Stimulated activated CD8-positive, alpha-beta memory T cell treated with anti-CD3 and anti-CD28 coated beads, Interleukin-2, amount 100 ng/mL, for 1 hour (primary cell): ENCODE measurements at places on chromosomes 2 and 18.

DNA sequence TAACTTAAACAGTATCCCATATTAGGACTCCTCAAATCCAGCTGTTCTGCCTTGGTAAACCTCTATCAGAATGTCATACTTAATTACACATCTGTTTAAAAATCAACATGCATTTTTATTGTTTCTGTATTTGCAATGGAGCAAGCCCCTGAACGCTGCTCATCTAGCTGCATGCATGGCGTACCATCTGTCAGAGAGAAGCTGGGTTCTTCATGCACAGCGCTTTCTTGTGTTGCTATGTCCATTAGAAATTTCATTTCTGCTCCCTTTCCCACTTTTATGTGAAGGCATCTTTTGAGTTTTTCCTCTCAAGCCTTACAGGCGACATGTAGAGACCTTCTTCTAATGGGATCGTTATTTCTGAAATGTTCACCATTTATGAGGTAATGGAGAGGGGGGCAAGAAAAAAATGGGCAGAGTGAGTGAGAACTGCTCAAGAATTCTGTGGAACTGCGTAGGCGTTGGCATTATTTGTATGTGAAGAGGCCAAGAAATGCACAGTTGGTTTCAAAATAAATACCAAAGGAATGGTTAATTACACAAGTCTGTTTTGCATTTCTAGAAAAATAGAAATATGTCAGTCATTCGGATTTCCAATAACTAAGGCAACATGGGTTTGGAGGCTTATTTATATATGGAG is 31.6 kb downstream of the INSIG2 start:
- no peak for DNase-seq

DNA sequence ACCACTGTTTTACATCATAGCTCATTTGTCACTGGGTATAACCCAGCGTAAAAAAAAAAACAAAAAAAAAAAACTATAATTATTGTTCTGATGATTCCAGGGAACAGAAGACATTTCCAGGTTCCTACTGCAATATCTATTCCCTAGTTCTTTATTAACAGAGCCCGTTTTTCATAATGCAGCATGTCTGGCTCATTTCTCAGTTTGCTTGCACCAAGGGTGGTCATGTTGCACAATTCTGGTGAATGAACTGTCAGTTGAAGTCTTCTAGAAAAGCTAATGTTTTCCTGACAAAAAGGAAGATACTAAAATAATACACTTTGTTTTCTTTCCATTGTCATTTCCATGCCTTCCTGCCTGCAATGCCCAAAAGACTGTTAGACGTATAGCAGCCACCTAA is 180.1 kb downstream of the RDH14 start:
- DNase-seq, result no peak

DNA sequence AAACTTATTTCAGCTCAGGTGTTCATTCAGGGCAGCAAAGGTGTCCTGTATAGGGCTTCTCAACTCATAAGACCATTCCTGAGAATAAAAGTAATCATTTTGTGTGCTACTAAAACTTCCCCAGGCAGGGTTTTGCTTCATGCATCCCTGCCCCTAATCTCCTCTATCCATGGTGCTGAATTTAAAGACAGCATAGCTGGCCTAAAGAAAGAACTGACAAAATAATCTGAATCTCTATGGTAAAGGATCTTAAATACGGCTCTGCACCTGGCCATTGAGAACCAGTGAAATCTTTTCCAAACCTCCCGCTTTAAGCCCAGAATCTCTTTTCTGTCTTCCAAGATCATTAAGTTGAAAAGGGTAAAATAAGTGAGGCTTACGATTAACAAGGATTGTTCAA is 292.1 kb upstream of the KLHL29 start:
- DNase-seq, result no peak

- DNase-seq, result no peak
Observed at GRCh38 chr18:73932976-73933375, 214.7 kb downstream of the FBXO15 start.

- DNase-seq, result no peak
Observed at GRCh38 chr2:169877398-169877797, 50.1 kb downstream of the UBR3 start.

DNA sequence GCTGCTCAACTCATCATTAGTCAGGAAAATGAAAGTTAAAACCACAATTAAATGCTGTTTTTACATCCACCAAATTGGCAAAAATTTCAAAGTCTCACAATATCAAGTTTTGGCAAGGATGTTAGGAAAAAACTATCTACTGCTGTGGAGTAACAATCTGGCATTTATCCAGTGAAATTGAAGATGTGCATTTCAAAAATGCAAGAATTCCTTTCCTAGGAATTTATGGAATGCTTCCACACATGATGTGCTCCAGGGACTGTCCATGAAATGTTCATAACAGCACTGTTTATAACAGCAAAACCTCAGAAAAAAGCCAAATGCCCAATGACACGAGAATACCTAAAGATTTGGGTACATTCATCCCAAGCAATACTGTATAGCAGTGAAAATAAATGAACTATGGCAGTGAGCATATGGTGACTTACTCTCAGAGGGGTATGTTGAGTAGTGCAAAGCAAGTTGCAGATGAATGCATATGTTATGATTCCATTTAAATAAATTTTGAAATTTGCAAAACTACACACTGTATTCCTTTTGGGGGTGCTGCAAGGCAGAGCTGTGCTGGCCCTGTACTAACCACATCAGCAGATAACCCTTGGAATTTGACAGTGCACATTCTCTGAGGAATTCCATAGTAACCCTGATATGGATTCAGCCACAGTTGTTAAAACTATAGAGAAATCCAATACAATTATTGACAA is 41.3 kb upstream of the GYPC start:
- no peak for DNase-seq

DNA sequence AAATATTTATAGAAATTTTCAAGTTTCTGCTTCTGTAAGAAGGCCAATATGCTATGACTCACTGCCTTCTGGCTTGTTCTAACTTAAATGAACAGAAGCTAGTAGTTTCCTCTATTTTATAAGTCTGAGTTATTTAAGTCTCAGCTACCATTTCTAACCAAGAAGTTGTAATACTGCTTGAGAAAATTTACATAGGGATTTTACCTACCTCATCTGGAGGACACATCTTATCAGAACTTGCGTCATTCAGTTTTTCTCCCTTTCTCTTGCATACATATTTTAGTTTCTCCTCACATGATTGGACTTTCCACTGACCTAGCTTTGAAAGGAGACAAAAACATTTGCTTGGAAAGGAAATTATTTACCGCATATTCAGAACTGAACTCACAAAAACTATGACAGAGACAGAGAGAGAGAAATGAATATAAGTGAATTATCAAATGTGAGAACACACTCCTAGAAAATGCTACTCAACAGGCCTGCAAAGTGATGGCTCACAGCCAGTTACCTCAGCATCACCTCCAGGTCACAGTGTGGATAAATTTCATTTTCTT is 81.1 kb upstream of the CD302 start:
- DNase-seq, result no peak

DNA sequence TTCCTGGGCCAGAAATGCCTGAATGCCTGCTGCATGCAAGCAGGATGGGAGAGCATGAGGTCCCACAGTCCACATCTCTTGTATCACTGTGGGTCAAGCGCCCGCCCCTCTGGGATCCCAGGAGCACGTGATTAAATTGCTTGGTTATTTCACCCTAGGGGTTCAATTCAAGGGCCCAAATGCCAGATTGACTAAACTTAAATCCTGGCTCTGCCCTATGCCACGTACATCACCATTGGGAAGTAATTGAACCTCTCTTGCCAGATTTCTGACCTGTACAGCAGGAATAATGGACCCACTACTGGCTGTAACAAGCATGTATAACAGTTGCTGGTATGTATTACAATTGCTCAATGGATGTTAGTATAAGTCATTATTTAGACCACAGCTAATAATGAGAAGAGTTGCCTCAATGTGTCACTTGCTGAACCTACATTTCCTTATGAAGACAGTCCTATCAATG is 19.9 kb downstream of the FHL2 start:
- no peak for DNase-seq

DNA sequence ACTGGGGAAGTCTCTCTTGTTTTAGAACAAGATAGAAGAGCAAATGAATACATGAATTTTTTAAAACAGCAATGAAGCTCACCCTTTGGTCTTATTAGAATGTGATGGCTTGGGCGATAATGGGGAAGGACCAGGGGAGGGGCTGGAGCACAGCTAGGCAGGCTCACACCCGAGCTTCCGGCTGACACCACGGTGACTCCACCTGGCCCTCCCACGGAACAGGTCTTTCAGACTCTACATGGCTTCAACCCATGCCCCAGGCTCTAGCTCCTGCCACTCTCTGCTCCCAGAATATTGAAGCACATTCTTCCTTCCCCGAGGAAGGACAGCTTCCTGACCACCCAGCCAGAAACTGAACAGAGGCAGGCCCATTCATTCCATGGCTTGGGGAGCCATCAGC is 127.5 kb upstream of the AGAP1 start:
- no peak for DNase-seq

- no peak for DNase-seq
Observed at GRCh38 chr2:26141145-26141769, 31.6 kb upstream of the GAREM2 start.

- no peak for DNase-seq
Observed at GRCh38 chr2:139033300-139033699, 253.1 kb upstream of the NXPH2 start.

GRCh38 chr2:233007270-233007669 is 5.8 kb downstream of the NGEF start:
- no peak for DNase-seq

DNA sequence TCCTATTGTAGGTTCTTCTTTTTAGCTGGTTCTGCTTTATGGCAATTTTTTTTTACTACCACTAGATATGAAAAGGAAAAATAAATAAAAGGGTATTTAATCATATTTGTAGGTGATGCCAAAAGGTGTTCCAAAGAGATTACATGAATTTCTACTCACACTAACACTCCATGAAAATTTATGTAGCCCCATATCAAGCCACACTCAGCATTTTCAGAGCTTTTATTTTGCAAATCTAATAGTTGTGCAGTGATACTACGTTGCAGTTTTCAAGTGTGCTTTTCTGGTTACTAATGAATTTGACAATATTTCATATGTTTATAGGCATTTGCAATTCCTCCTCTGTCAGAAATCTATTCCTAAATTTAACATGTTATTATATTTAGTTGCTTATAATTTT is 363.9 kb upstream of the TMEFF2 start:
- DNase-seq, result no peak

- no peak for DNase-seq
Observed at GRCh38 chr2:2621855-2622254, 290.8 kb upstream of the MYT1L start.

- DNase-seq, result no peak
Observed at GRCh38 chr18:7733642-7734041, 166.5 kb downstream of the PTPRM start.

- DNase-seq, result no peak
Observed at GRCh38 chr2:102932501-102932900, 170.7 kb downstream of the TMEM182 start.

DNA sequence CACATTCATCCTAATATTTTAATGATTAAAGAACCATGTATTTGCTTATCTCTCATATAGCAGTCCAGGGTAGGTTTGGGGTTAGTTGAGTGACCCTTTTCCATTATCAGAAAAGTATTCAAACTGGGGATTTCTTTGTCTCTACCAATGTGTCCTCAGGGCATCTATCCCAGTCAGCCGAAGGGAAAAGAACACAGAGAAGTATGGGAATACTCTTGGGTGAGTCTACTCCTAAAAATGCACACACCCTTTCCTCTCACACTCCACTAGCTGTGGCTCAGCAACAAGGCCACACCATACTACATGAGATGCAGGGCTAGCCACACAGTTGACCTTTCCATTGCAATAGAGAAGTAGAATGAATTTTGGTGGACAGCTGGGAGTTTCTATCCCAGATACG is 114.3 kb downstream of the NXPH2 start:
- DNase-seq, result no peak

- DNase-seq, result no peak
Observed at GRCh38 chr2:47265751-47266231, 110.7 kb upstream of the STPG4 start.

DNA sequence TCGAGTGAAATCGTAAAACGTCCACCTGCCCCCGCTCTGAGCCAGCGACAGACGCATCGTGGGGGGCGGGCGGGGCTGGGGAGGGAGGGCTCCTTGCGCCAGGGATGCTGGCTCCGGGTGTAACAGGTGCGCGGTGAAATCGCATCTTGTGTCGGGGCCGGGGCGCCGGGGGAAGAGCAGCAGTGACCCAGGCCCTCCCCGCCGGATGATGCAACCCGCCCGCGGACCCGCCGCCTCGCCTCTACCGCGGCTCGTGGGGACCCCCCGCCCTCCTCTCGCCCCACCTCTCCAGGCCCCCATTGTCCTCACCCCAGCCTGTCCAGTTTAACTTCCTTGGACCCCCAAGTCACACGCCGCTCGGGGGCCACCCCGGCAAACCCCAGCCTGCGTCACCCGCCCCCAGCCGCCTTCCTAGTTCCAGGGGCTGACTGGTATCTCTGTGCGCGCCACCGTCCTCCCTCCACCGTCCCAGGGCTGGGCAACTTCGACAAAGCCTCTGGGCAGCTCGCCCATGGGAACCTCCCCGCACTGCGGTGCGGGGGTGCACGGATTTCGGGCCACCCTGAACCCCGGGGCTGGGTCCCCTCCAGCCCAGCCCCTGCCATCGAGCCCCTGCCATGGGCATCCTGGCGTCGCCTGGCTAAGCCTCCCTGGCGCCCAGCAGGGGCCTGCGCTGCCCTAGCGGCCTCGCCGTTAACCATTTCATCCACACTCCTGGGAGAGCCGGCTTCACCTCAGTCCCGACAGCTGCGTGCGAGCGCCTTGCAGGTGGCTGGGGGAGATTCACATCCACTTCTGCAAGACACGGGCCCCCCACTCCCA is 799 bp upstream of the KIF1A start:
- no peak for DNase-seq

- no peak for DNase-seq
Observed at GRCh38 chr18:8660316-8660715, 45.0 kb upstream of the MTCL1 start.

DNA sequence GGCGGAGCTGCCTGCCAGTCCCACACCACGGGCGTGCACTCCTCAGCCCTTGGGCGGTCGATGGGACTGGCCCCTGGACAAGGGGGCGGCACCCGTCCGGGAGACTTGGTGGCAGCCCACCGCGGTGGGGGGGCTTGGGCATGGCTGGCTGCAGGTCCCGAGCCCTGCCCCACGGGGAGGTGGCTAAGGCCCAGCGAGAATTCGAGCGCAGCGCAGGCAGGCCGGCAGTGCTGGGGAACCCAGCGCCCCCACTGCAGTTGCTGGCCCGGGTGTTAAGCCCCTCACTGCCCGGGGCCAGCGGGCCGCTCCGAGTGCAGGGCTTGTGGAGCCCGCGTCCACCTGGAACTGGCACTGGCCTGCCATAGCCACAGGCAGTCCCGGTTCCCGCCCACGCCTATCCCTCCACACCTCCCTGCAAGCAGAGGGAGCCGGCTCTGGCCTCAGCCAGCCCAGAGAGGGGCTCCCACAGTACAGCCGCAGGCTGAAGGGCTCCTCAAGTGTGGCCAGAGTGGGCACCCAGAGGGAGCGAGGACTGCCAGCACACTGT is 742.9 kb upstream of the DDX18 start:
- no peak for DNase-seq

GRCh38 chr2:175626796-175627195 is 375.3 kb downstream of the LNPK start:
- no peak for DNase-seq

GRCh38 chr18:73992242-73993022 is 155.2 kb downstream of the FBXO15 start:
- no peak for DNase-seq
